Dermis lymphatic vessel endothelial cell (primary cell): ENCODE measurements at places on chromosomes 12 and 14. TPM values are rescaled to one million over a fixed set of nuclear protein-coding genes. Genes with fewer than 3 reads are reported as not detected.

Gene TRHDE
- 0.22 TPM in 1 of 2 replicates, not detected in the other for total RNA-seq

Gene MON2
- total RNA-seq, result 22.2 and 27.8 TPM in 2 replicates

Gene RAPGEF3
- total RNA-seq, result 8.3 and 11.0 TPM in 2 replicates

Gene SEL1L
- 83.4 and 95.7 TPM in 2 replicates for total RNA-seq

Gene SLC7A8
- total RNA-seq, result 0.11 and 3.1 TPM in 2 replicates

Gene TOMM20L
- not detected in 2 replicates for total RNA-seq

Gene TMEM119
- 0.33 TPM in 1 of 2 replicates, not detected in the other for total RNA-seq

Gene DIO3
- not detected in 2 replicates for total RNA-seq

Gene RPL10L
- not detected in 2 replicates for total RNA-seq

Gene CPNE6
- total RNA-seq, result not detected in 2 replicates

Gene AVPR1A
- under 0.01 TPM in 1 of 2 replicates, not detected in the other for total RNA-seq
